ENCODE measurements at places on chromosomes 1 and 21.

GRCh38 chr1:24641646-24642151 is 1.4 kb upstream of the SRRM1 start:
- peak; percentile 36 for DNase-seq

GRCh38 chr1:179747611-179748010 is 4.5 kb downstream of the FAM163A start:
- no peak for DNase-seq

GRCh38 chr1:18641005-18641941 is 10.6 kb downstream of the PAX7 start:
- no peak for DNase-seq

DNA sequence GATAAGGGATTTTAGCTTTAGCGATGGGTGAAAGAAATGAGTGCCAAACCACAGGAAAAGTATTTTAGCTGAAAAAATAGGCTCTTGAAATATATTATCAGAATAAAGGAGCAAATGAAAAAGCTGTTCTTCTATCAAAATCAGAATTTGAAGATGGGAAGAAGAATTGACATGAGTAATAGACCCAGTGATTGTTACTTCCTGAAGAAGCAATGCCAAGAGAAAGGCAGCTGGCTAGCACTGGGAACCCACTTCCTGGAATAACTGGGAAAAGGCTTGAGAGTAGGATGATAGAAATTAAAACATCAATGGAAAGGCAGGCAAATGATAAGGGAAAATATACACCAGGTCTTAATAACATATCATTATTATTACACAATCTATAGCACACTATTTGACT is 29.9 kb upstream of the LYPLAL1 start:
- no peak for DNase-seq

- no peak for DNase-seq
Observed at GRCh38 chr1:56915960-56916359, 49.9 kb downstream of the C8B start.

- no peak for DNase-seq
Observed at GRCh38 chr1:200226969-200227303, 182.9 kb downstream of the ZNF281 start.

GRCh38 chr1:19419691-19420090 is 65.6 kb downstream of the CAPZB start:
- DNase-seq = no peak

- DNase-seq = peak; percentile 13
Observed at GRCh38 chr1:172775606-172776005, 116.7 kb downstream of the FASLG start.

- DNase-seq = peak; percentile 54
Observed at GRCh38 chr1:152141971-152142584, 16.9 kb downstream of the RPTN start.

GRCh38 chr1:31010086-31010989 is 55.2 kb downstream of the PUM1 start:
- no peak for DNase-seq

DNA sequence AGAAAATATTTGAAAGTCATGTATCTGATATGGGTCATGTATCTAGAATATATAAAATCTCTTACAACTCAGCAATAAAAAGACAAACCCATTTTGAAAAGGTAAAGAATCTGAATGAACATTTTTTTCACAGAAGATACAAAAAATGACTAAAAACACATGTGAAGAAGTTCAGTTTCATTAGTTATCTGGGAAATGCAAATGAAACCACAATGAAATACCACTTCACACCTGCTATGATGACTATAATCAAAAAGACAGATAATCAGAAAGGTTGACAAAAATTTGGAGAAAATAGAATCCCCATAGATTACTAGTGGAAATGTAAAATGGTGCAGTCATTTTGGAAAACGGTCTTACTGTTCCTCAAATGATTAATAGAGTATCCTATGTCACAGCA is 631.0 kb downstream of the MRPL39 start:
- DNase-seq = no peak

- DNase-seq = peak; percentile 39
Observed at GRCh38 chr1:41891199-41891896, 27.4 kb downstream of the HIVEP3 start.

- no peak for DNase-seq
Observed at GRCh38 chr1:41103766-41104165, 82.2 kb upstream of the SLFNL1 start.

DNA sequence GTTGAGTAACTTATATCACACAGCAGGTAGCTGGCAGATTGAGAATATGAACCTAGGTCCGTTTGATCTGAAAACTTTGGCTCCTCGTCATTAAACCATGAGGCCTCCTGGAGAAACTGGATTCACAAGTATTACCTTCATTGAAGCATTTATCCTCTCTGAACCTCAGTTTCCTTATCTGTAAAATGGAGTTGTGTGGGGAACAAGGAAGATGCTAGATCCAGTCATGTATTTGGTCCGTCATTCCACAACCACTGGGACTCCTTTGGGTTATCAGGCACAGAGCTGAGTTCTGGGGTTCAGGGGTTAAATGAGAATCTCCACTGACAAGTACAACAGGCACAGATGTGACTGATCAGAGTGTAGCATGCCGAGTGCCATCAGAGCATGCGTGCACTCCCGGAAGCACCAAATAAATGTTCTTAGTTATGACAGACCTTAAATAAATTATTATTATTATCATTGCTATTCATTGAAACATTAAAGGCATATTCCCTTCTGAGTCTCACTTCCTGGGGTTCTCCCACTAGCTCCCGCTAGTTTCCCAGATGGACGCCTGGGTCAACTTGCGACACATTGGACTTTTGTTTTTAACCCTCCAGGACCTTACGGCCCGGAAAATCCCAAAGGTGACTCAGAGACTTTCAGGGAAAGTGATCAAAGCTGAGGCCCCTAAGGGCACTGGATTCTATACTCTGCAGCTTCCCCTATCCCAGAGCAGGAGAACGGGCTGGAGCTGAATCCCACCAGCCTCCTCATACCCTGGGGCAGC is 130.6 kb downstream of the PLPP3 start:
- no peak for DNase-seq

- no peak for DNase-seq
Observed at GRCh38 chr1:50354813-50355212, 68.4 kb downstream of the DMRTA2 start.

- no peak for DNase-seq
Observed at GRCh38 chr1:156134716-156135435, 18.5 kb upstream of the SEMA4A start.

DNA sequence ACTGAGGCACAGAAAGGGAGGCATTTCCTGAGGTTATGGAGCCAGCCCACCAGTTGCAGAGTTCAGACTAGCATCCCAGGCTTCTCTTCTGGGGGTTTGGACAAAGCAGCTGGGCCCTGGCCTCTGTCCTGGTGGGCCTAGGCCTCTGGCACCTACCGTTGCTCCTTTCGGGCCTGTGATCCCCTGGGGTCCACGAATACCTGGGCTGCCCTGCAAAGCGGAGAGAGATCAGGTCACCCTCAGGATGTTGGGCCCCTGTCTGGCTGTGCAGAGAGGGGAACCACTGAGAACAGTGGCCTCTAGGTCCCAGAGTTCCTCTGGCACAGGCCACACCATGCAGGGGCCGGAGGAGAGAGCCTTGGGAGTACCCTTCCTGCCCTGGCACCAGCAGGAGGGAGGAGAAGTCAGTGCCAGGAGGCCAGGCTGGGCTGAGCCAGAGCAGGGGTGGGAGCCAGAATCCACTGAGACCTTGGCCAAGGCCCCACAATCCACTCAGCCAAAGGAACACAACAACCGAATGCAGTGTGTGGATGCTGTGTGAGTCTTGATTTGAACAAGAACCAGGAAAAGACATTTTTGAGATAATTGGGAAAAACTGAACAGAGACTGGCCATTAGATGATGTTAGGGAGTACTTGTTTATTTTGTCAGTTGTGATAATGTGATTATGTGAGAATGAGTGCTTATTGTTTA is 8.9 kb downstream of the COL9A2 start:
- no peak for DNase-seq

DNA sequence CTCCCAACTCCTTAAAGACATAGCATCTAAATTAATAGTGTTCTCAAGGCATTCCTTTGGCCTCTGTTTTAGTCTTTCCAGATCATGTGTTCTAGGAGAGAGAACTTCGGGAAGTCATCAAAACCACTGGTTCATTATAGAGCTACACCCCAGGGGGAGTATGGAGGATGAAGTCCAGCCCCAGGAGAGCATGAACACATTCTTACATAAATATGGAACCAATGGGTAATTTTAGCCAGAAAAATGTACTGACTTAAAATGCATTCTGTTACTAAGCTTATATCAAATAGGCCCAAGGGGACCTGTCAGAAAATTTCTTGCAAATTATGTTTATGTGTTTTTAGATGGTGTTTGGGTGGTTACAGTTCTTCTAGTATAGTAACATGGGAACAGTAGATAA is 165.2 kb downstream of the NTMT2 start:
- DNase-seq = no peak

DNA sequence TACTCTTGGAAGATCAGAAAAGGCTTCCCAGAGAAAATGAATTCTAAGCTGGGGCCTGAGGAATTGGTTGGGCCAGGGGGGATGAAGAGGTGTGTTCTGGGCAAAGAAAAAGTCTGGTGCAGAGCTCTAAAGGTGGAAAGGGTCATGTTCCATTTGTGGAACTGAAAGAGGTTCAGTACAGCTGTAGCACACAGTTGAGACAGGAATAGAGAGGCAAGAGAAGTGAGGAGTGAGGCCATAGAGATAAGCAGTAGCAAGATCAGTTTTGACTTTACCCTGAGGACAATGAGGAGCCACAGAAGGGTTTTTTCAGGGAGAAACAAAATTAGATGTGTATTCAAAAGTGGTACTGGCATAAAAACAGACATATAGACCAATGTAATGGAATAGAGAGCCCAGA is 30.3 kb upstream of the MUTYH start:
- DNase-seq = no peak

DNA sequence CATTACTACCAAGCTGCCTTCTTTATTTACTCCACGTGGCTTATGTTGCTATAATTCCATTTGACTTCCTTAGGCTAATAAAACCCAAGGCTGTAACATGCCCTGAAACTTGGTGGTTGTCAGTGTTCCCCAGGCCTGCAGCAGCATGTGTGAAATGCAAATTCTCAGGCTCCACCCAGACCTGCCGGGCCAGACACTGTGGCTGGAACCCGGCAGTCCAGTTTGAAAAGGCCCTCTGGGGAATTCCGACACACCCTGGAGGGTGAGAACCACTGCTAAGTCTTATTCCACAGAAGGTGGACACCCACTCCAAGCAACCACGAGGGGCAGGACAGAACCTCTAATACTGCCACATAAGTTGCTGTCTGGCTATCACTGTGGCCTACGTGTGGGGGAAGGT is 41.4 kb downstream of the URB1 start:
- no peak for DNase-seq

DNA sequence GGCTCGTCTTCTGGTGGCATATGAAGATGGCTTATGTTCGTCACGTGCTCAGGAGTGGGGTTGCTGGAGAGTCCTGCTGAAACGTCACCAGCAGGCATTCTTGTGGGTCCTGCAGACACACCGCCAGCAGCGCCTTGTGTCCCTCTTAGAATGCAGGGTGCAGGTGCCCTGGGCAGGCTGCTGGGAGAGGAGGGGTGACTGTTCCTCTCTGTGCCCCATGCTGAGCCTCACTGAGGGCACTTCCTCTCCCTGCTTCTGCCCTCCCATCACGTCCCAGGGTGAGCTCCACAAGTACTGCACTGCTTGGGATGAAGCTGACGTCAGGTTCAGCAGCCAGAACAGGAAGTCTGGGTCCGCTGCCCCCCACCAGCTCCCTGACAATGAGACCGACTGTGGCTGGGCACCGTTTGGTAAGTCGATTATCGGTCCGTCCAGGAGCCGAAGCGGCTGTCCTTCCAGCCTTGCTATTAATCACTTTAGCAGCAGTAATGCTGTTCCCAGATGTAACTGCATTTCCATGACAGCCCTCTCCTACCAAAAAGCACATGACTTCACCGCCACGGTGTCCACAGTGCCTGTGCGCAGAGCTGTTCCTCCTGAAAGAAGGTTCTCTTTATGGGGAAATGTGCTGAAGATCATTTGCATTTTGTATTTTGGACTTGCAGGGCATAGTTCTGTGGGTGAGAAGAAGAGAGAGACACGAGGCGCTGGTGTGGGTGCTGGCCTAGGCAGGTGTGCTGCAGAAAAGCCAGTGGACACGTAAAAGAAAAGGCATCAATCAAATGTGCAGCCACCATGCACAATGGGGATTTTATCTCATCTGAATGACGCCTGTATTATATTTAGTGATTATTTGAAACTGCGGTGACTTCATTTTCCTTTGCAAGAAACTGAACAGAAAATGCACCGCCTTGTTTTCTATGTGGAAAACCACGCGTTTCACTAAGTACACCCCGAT is 21.0 kb downstream of the SLC37A1 start:
- no peak for DNase-seq

DNA sequence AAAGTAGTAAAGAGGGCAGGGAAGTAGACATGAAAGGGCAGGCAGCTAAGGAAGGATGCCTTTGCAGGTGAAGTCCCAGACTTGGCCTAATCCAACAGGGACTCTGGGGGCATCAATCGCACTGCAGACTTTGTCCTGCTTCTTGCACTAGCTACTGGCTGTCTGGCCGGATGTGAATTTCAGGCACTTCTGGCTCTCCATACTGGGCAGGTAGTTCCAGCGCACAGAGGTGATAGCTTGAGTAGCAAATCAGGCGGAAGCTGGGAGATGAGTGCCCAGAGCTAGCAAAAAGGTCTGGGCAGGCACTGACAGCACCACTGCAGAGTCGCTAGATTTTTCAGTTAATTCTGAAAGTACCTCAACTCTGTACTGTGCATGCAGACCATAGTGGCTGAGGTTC is 997 bp downstream of the RSPH1 start:
- DNase-seq = no peak

All from AG08396 (cell line).